Daoy (cell line): ENCODE measurements at places on chromosomes 6 and 20.

DNA sequence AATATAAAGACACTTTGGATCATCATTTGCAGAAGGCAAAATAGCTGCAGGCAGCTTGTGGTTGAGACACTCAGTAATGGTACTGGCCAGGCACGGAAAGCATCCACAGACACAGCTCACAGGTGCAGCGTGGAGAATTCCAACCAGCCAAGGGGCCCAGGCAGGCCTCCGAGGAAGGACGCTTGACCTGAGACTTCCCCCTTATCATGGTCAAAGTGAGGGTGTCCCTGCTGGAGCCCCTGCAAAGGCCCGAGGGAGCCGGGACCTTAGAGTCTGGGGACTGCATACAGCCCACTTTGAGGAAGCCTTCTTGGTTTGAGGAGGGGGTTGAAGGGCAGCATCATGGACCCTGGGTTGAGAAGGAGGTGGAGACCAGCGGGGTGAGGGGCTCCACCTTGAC, 15.1 kb upstream of the MYT1 start:
- DNase-seq, result no peak

GRCh38 chr6:13579911-13580310, 5.5 kb downstream of the SIRT5 start:
- no peak for DNase-seq

- peak; percentile 51 for DNase-seq
These were observed 75.0 kb downstream of the IRF4 start for GRCh38 chr6:466564-466963.

GRCh38 chr6:161066511-161066910, 74.9 kb downstream of the MAP3K4 start:
- DNase-seq, result no peak

GRCh38 chr6:129696028-129696418, 14.0 kb downstream of the ARHGAP18 start:
- DNase-seq, result no peak

- no peak for DNase-seq
These were observed 70.0 kb upstream of the SASH1 start for GRCh38 chr6:148272597-148272996.

DNA sequence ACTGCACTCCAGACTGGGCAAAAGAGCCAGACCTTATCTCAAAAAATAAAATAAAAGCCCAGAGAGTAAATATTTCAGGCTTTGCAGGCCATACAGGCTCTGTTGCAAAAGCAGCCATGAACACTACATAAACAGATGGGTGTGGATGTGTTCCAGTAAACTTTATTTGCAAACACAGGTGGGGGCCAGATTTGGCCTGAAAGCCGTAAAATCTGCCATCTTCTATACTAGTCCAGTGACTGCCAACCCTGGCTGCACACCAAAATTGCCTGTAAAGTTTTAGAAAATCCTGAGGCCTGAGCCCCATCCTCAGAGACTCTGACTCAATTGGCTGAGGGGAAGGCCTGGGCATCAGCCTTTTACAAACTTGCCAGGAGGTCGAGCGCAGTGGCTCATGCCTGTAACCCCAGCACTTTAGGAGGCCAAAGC, 103.6 kb downstream of the ZMYND8 start:
- DNase-seq, result no peak

DNA sequence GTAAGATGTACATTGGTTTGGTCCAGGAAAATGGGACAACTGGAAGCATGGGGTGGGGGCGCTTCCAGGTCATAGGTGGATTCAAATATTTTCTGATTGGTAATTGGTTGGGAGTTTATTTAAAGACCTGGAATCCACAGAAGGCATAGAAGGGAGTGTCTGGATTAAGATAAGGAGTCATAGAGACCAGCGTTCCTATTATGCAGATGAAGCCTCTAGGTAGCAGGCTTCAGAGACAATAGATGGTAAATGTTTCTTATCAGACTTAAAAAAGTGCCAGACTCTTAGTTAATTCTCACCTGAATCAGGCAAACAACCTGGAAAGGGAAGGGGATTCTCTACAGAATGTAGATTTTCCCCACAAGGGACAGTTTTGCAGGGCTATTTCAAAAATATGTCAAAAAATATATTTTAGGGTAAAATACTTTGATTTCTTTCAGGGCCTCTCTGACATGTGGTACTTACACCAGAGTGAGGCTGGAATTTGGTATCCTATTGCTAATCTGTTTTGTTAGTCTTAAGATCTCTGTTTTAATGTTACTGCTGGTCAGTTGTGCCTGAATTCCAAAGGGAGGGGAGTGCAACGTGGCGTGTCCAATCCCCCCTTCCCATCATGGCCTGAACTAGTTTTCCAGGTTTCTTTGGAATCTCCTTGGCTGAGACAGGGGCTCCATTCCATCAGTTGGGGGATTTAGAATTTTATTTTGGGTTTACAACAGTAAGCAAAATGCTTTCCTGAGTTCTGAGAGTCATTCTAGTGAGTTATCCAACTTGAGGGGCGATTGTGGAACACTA, 25.1 kb downstream of the PIGT start:
- no peak for DNase-seq
